Cardiac ventricle fibroblast (primary cell): ENCODE measurements at places on chromosomes 11 and 22. TPM values are rescaled to one million over a fixed set of nuclear protein-coding genes. Genes with fewer than 3 reads are reported as not detected.

MS4A6E gene
- total RNA-seq, result not detected in 2 replicates

PGA4 gene
- not detected in 2 replicates for total RNA-seq

PGM2L1 gene
- total RNA-seq, result 0.75 and 1.5 TPM in 2 replicates

SPINDOC gene
- 7.7 and 9.0 TPM in 2 replicates for total RNA-seq

PRAME gene
- total RNA-seq, result 0.34 TPM in 1 of 2 replicates, not detected in the other

TSSK2 gene
- not detected in 2 replicates for total RNA-seq

OR6A2 gene
- 0.06 TPM in 1 of 2 replicates, not detected in the other for total RNA-seq

DERL3 gene
- total RNA-seq, result 0.06 TPM in 1 of 2 replicates, not detected in the other
